ENCODE measurements at places on chromosomes 1 and 21.

DNA sequence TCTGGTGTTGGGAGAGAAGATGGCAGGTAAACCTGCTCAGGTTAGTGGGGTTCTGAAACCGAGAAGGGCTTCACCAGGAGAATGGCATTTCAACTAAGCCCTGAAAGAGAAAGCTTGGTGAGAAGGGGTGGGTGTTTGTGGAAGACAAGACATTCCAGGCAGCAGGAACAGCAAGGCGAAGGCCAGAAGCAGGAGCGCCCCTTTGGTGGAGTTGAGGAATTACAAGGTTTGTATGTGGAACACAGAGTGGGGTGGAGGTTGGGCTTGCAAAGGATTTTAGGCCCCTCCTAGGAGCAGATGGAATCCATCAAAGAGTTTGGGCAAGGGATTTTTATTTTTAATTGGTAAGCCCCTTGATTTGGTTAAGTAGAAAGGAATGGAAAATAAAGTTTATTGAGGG is 24.8 kb upstream of the ELOA start:
- no peak for DNase-seq

DNA sequence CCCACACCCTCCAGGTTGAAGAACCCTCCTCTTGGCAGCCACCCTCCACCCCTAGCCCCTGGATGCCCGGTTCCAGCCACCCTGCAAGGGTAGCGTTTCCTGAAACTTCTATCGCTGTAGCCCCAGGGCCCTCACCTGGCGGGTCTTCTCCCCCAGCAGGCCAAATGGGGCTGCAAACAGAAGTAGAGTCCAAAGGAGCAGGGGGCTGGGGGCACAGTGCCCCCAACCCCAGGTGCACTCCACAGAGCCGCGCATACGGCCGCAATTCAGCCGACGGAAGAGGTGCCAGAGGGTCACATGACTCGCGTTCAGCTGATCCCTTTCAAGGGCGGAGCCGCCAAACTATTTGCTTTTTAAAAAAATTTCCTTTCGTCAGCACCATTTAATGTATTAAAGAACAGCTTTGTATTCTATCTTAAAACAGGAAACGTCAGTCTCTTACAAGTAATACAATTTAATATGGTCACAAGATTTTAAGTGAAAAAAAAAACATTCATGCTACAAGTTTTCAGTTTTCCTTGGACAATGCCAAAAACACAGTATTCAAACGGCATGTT is at the start of gene GLMP:
GLMP (minus strand) TSS at position 289 of the 557 bp plus-strand sequence; CDS start at position 255, 34 bp downstream.
- peak; percentile 22 for DNase-seq

DNA sequence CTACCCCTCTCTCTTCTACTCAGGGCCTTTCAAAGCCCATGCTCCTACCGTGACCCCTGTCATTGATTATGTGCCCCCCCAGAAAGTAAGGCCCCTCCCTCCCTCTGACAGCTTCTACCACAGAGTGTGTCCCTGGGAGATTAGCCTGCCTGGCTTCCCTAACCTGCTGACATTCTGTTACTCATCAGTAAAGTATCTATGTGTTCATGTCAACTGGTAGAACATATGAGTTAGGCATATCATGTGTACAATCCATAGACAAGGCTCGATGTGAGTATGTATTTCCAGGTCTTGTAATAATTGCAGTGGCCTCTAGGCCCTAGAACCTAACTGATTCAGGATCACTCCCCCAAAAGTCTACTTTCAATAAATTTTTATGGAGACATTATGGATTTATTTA is 120.0 kb downstream of the GIPC2 start:
- no peak for DNase-seq

- DNase-seq, result no peak
Observed at GRCh38 chr1:15027515-15027986, 126.0 kb upstream of the TMEM51 start.

DNA sequence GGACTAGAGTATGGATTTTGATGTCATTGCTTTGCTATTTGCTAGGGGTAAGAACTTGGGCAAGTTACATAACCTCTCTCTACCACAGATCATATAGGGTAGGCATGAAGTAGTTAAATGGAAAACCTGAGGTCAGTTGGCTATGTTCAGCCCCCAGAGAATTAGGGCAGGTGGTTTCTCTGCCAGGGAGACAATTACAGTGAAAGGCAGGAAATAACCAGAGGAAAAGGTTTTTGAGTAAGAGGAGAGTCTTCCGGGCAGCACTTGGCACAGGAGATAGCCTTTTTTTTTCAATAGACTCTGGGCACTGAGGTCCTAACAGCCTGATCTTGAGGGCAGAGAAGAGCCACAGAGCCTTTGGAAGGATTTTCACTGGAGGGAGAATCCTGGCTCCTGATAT is 16.7 kb upstream of the SERBP1 start:
- no peak for DNase-seq

GRCh38 chr1:88595355-88596002 is 88.6 kb upstream of the PKN2 start:
- no peak for DNase-seq

DNA sequence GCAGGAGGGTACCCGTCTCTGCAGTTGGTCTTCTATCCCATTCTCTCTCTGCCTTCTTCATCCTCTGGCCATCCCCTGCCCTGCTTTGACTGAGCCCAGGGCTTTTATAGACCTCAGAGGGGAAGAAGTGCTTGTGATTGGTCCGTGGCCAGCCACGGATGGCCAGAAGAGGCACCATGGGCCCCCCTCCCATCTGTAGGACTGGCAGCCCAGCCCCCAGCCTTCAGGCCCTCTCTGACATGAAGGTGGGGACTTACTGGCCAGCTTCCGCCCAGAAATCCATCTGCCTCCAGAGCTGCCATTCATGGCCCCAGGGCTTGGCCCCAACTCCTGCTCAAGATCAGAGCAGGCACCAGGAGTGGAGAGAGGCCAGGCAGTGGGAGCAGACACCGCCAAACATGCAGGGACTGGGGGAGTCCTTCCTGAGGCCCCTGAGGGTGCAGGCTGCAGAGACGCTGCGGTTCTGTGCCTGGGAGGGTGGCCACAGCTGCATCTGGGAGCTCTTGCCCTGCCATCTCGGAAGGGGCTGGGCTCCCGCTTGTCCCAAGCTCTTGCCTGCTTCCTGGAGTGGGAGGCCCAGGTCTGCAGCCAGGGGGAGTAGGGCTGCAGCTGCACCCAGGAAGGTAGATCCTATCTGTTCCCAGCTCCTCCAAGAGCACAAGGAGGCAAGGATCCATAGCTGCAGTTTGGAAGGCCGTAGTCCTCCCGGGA is 698.6 kb upstream of the B3GALT2 start:
- no peak for DNase-seq

DNA sequence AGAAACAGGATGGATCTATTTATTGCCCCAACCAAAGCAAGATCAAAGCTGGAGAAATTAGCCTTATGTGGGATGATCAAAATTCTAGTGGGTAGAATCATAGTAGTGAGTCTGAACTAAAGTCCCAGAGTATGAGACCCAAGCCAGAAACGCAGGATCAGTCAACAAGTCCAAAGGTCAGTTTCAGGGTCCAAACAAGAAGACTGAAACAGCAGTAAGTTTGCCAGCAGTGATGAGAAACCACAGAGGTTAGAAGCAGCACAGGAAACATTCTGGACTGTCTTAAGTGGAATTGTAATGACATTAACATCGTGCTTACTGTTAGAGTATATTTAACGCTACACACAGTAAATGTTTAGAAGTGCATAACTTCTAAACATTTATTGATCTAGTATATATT is 251.0 kb downstream of the LRRIQ3 start:
- no peak for DNase-seq

- DNase-seq, result no peak
Observed at GRCh38 chr1:114435088-114435715, 75.8 kb downstream of the TRIM33 start.

DNA sequence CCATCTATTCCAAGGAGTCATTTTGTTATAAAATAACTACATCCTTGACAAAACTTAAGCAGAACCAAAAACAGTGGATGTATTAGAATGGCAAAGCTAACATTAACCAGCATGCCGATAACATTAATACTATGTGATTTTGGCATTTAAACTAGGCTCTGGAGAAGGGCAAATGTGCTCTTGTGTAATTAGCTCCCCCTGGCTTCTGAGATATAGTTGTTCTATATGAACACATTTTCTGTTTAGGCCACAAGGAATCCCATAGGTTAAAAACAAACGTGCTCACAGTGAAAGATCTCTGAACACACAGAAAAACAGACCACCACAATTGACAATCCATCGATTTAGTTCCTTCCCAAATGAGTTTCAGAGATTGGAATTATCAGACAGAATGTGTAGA is 57.4 kb upstream of the TARS2 start:
- no peak for DNase-seq

DNA sequence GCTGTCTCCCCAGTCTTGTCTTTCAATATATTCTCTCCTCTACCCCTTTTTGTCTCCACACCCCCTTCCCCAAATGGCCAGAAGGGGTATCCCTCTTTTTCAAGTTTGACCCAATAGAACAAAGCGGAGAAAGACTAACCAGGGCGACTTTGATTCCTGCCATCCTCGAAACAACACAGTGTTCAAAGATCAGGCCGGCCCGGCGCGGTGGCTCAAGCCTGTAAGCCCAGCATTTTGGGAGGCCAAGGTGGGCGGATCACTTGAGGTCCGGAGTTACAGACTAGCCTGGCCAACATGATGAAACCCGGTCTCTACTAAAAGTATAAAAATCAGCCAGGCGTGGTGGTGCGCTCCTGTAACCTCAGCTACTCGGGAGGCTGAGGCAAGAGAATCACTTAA is 77.0 kb upstream of the IFNAR2 start:
- DNase-seq, result no peak
